Esophagus squamous epithelium (tissue), 5 donors: ENCODE measurements at places on chromosomes 11 and 22.

- no peak for DNase-seq
Measured at GRCh38 chr11:303363-303762, 4.0 kb upstream of the IFITM5 start.

DNA sequence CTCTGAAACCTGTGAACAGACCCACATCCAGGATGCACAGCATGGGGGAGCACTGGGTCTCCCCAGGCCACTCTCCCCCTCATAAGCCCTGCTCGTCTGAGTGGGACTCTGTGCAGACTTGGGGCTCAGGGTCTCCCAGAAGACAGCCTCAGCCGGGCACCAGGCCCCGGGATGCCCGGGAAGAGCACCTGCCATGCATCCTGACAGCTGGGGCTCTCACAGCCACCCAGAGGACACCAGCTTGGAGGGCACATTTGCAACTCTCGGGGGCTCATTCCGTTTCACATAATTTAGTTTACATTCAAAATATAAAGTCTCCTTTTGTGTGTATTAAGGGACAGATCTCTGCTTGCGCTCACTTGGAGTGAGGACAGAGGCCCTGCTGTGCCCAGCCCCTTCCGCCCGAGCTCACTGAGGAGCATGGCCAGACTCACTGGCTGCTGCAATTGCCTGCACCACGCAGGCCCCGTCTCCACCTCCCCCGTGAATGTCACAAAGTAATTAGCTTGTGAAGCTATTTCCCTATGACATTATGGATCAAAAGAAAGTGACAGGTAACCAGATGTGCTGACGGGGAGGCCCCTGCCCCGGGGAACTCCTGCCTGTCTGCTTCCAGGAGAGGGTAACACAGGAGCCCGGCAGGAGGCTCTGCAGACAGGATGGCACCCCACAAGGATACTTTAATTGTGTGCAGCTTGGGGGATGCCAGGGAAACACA lies 275.6 kb downstream of the BRD1 start:
- no peak for DNase-seq

DNA sequence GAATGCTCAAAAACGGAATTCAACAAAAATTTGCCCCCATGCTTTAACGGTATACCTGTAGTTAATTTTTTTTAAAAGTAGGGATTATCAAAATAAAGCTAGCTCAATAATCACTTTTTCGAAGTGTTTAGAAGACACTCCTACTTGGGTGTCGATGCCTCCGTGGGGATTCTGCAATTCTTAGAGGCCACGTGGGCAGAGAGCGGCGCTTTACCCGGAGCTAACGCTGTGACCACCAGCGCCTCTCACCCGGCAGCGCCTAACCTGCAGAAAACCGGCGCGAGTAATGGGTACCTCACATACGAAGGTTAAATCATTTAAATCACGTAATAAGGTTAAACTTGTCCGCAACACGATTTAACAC lies 583 bp downstream of the TAF1D start:
- DNase-seq, result no peak

GRCh38 chr11:78492973-78493372 lies 75.4 kb upstream of the GAB2 start:
- no peak for DNase-seq

DNA sequence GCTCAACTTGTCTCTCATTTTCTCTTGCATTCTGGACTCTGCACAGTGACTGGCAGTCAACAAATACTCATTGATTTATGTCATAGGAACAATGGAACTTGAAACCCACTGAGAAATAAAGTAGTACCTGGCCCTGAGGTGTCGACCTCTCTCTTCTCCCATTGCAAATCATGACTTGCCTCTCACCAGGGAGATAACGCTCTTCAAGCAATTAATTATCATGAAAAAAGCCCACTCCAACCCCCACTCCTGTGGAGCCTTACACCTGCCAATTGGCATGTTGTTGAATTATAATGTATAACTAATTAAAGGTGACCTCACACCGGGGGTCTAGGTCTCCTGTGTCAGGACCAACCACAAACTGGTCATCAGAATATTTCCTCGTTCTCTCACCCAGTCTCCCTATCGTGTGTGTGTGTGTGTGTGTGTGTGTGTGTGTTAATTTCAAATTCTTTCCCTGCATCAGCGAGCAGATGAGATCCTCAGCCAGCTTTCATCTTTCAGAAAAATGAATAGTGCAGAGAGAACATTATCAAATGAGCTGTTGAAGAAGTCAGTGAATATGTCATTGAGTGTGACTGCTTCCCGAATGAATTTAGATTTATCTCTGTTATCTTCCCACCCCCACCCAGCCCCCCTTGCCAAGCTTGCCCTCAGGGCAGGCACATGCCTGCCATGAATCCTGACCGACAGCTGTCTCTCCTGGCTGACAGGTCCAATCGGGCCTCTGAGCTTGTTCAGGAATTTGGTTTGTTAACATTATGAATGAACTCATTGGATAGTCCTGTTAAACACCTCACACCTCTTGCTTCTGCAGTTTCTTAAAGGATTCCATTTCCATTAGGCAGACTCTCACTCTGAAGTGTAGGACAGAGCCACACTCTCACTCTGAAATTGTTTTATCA lies 357.4 kb downstream of the INSC start:
- DNase-seq, result no peak

GRCh38 chr22:38467438-38467903 lies 425 bp upstream of the KDELR3 start:
- DNase-seq, result no peak
